Stimulated activated CD8-positive, alpha-beta memory T cell treated with anti-CD3 and anti-CD28 coated beads, Interleukin-4, amount 100 ng/mL, for 24 hours (primary cell): ENCODE measurements at places on chromosomes 5 and 9.

DNA sequence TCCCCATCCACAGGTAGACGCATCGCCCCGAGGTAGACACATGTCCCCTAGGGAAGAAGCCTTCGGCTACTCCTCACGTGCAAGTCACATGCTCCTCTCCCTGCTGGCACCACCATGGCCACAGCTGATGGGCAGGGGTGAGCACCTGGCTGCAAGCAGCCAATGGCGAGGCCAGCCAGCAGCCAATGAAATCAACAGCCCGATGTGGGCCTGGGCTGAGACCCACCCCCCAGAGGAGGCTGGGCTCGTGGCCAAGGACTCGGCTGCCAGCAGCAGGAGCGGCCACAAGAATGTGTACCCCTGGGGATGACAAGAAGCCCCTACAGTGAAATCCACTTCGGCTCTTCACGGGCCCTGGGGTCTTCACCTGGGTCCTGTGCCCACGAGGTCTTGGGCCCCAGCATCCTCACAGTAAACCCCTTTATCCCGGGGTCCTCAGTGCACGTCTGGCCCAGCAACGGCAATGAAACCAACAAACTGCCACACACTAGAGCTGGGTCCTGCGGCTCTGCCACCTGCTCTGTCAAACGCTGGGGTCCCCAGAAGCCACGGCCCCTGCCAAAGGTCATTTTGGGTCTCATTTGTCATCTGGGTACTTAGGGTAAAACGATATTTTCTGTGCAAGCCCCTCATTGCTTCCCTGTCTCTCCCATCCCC is 22.1 kb upstream of the PTGES start:
- no peak for DNase-seq

DNA sequence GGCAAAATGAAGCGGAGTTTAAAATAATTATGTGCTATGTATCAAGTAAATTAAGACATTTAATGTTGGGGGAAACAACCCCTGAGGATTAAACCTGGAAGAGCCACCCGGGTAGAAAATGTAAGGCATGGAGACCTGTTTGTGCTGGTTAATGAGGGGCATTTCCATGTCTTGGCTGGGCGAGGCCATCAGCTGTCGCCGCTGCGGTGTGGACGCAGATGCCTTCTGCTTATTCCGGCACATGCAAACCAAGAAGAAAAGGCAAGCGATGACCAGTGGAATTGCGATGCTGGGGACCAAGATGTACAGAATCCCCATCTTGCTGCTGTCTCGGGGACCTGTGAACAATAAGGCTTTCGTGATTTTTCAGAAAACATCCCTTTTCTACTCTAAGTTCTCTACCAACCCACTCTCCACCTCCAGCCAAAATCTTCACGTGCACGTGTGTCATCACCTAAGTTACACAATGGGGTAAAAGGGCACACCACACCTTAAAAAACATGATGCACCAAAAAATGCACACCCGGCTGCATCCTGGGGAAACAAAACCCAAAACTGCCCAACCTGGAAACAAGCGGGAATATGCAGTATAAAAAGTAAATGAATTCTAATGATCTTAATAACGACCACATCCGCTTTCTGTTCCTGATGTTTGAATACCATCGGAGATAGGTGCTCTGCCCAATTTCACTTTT is 223.5 kb downstream of the ROR2 start:
- DNase-seq = no peak

GRCh38 chr5:108201721-108202120 is 180.2 kb downstream of the FBXL17 start:
- DNase-seq = no peak

GRCh38 chr5:167642779-167643517 is 648.5 kb upstream of the WWC1 start:
- no peak for DNase-seq

DNA sequence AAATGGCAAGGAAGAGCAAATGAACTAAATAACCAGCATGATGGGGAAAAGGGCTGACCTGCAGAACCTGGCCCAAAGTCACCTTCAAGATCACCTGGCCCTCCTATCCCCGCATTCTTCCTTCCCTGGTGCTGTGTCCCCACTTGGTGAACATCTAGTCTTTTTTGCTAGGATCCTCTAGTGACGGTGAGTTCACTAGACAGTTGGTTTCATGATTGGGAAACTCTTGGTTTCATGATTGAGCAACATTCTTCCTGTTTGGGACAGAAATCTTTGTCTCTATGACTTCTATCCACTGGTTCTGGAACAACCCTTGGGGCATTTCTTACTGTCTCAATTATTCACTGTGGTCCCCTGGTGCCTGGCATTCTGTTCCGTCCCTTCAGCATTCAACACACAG is 50.2 kb upstream of the DAB2IP start:
- no peak for DNase-seq

GRCh38 chr5:110969502-110969901 is 102.0 kb upstream of the TSLP start:
- DNase-seq = no peak

GRCh38 chr5:122534829-122535228 is 222.8 kb downstream of the SNCAIP start:
- no peak for DNase-seq

DNA sequence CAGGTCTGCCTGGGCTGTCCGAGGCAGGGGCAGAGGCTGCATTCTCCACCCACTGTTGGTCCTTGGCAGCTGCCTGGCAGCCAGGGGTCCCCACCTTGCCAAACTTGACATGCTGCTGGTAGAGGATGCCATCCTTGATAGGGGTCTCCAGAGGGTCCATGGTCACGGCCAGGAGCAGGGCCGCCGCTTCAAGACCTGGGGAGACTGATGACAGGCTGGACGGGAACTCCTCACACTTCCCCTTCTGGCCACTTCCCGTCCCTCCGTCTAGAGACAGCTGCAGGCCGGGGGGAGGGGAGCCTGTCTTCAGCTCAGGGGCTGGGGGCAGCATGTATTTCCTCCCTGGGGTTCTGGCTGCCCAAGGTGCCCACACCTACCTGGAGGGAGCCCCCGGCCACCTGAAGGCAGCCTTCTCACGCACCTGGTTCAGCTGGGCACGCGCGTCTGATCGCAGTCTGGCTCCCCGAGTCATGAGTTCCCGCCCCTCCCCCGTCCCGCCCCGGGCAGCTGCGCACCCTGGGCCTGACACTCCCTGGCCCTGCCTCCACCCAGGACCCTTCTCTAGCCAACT is at the start of gene DOK3:
Gene DOK3, minus strand, starts transcription at position 446 of the 571 bp plus-strand sequence. Its CDS starts 286 bp downstream, at position 160.
- no peak for DNase-seq

DNA sequence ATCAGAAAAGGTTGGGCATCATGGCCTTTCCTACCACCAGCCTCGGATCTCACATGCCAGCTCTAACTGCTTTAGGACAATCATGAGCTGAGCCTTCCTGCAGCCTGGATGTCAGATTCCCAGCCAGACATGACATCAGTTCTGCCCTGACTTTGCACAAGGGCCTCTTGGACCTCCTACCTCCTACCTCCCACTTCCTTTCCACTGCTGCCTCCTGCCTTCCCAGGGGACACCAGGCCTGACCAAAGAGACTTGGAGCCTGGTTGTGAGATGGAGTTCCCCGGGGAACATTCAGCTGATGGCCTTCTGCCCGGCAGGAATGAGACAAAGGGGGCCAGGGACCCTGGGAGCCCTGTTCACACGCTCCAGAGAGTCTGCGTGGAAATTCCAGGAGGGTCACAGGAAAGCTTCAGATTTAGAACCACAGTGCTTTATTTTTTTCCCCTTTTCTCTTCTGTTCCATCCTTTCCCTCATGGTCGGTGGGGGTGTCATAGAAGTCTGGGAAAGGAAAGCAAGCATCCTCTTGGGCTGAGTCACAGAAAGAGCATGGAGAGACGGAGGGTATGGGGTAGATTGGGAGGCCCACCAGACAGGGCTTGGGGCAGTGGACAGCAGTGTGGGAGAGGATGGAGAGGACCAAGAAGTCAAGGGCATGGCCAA is 35.4 kb upstream of the IL17B start:
- no peak for DNase-seq
